ENCODE measurements at places on chromosomes 5 and 9. TPM values are rescaled to one million over a fixed set of nuclear protein-coding genes. Genes with fewer than 3 reads are reported as not detected.

ODF2 gene
- 30.1 TPM for total RNA-seq

SHC3 gene
- total RNA-seq = 0.80 TPM

NR4A3 gene
- total RNA-seq = 2.0 TPM

ACOT12 gene
- not detected for total RNA-seq

ITK gene
- total RNA-seq = 0.19 TPM

NUTM2G gene
- not detected for total RNA-seq

PRDM9 gene
- not detected for total RNA-seq

SAPCD2 gene
- total RNA-seq = 28.6 TPM

IFNB1 gene
- total RNA-seq = not detected

GFI1B gene
- not detected for total RNA-seq

STOML2 gene
- 251 TPM for total RNA-seq

THBS4 gene
- total RNA-seq = 0.14 TPM

NUTM2F gene
- total RNA-seq = not detected

PITX1 gene
- total RNA-seq = 34.6 TPM

ZNF658 gene
- total RNA-seq = 2.0 TPM

TAS2R1 gene
- not detected for total RNA-seq

PAEP gene
- total RNA-seq = 0.27 TPM

ZNF346 gene
- total RNA-seq = 13.0 TPM

MUSK gene
- total RNA-seq = not detected

CCIN gene
- total RNA-seq = 0.07 TPM

LECT2 gene
- total RNA-seq = not detected

MEGF10 gene
- total RNA-seq = not detected

ARL14EPL gene
- total RNA-seq = 0.07 TPM

DMRT1 gene
- total RNA-seq = not detected

C1QTNF2 gene
- 0.14 TPM for total RNA-seq

CFAP90 gene
- 0.34 TPM for total RNA-seq

C1QTNF3 gene
- total RNA-seq = not detected

PLK2 gene
- 95.9 TPM for total RNA-seq

MEIKIN gene
- total RNA-seq = not detected

ADRA1B gene
- 9.9 TPM for total RNA-seq

TSLP gene
- not detected for total RNA-seq

GARIN3 gene
- not detected for total RNA-seq

GRM6 gene
- total RNA-seq = not detected

PHF24 gene
- total RNA-seq = 0.26 TPM

SPRY4 gene
- total RNA-seq = 5.6 TPM

EXD3 gene
- total RNA-seq = 7.4 TPM

GSN gene
- 42.1 TPM for total RNA-seq

MATR3 gene
- total RNA-seq = 180 TPM

TRIM36 gene
- 1.7 TPM for total RNA-seq
